Stimulated activated CD4-positive, alpha-beta T cell treated with anti-CD3 and anti-CD28 coated beads, Interleukin-15, amount 100 ng/mL, for 1 hour (primary cell): ENCODE measurements at places on chromosomes 2 and 18.

- DNase-seq: no peak
These were observed 149.5 kb downstream of the CCBE1 start for GRCh38 chr18:59547581-59548182.

DNA sequence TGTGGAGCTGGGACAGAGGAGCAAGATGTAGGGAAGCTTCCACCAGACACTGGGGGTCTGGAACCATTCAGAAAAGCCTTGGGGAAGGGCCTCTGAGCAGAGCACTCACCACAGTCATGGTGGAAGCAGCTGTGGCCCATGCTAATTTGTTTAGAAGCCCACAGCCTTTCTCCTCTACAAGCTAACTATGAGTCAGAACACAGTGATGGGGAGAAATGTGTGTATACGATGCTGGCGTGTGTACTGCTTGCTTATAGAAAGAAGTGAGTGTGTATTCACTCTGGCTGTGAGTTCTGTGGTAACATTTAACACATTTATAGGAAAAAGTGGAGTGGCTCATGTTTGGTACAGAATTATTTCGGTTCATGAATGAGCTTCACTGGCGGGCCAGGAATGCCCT, 157.0 kb upstream of the ACAA2 start:
- DNase-seq: no peak

DNA sequence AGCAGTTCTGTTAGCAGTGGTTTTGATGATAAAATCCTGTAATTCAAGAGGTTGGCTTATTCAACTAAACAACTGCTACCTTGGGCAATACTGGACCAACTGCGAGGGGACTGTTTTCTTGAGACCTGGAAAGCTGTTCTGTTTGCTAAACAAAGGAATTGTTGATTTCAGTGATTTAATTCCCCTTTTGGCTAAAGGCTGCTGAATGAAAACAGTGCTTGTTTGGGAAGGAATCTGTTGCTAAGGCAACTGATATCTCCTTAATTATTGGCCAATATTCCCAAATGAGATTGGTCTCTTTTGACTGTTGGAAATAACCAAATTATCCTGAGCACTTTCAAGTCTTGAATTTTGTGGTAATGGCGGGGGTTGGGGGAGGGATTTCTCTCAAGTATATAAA, 136.8 kb downstream of the CAMKMT start:
- no peak for DNase-seq

GRCh38 chr2:201452922-201453643, 1.5 kb downstream of the STRADB start:
- DNase-seq: no peak

GRCh38 chr2:149427387-149427786, 97.0 kb downstream of the LYPD6 start:
- DNase-seq: no peak

DNA sequence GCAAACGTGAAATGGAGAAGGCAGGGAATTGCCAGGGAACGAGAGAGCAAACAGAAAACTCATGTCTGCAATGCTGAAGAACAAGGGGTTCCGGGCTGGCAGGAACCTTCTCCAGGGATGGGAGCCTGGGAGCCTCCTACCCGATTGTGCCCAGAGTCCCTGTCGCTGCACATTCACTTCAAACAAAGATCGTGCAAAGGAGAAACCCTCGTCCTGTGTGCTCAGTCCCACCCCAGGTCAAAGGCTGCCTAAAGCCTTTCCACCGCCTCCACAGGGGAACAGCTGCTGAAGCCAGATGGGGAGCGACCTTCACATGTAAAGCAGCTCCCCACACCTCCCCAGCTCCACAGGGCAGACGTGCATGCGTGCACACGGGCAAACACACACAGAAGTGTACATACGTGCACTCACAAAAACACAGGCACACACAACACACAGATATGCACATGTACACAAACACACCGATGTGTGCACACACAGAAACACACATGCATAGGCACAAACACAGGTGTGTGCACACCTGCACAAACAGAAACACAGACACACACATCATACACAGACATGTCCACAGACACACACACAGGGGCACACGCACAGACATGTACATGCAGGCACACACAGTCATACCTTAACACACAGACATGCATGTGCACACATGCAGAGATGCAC, 460.1 kb upstream of the SALL3 start:
- no peak for DNase-seq

GRCh38 chr2:96580771-96581170, 44.2 kb downstream of the ARID5A start:
- no peak for DNase-seq
